Stimulated activated CD4-positive, alpha-beta T cell treated with anti-CD3 and anti-CD28 coated beads, Interleukin-1b, Interleukin-23, amount 100 ng/mL, for 1 hour (primary cell): ENCODE measurements at places on chromosomes 16 and 17.

DNA sequence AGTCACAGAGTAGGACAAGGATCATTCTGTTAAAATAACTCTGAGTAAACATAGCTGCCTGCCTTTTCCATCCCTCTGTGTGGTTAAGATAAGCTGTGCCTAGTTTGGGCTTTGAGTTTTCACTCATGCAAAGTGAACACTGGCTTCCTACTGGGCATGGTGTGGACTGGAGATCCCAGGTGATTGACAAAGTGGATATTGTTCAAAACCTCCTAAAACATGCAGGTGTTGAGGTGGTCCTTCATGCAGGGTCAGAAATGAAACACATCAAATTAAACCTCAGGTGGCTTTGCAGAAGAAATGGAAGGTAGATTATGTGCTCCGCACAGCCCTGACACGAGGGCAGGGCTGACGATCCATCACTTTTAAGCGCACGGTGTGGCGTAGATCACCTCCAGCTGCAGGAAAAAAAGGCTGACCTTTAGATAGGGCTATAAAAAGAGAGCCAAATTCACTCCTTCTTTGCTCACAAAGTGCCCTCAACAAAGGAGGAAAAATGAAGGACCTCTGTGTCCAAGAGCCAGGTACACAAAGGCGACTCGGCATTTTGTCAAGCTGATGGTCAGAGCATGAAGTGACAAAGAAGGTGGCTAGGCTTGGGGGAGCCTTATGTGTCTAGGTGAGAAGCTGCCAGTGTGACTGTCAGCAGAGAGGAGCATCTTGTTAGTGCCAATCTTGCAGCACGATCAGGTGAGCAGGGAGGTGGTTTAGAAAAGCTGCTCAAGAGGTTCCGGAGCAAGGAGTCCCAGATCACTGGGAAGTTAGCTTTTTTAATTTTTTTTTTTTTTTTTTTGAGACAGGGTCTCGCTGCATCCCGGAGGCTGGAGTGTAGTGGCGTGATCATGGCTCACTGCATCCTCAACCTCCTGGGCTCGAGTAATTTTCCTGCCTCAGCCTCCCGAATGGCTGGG, 19.9 kb upstream of the ITPRIPL2 start:
- no peak for DNase-seq

GRCh38 chr17:77695386-77695785, 263.1 kb upstream of the TNRC6C start:
- DNase-seq, result no peak

- no peak for DNase-seq
Measured at GRCh38 chr17:10156599-10156947, 41.8 kb downstream of the GAS7 start.

GRCh38 chr16:20107083-20107482, 33.4 kb upstream of the GPR139 start:
- no peak for DNase-seq

GRCh38 chr17:12429116-12429515, 236.6 kb upstream of the MYOCD start:
- DNase-seq, result no peak

DNA sequence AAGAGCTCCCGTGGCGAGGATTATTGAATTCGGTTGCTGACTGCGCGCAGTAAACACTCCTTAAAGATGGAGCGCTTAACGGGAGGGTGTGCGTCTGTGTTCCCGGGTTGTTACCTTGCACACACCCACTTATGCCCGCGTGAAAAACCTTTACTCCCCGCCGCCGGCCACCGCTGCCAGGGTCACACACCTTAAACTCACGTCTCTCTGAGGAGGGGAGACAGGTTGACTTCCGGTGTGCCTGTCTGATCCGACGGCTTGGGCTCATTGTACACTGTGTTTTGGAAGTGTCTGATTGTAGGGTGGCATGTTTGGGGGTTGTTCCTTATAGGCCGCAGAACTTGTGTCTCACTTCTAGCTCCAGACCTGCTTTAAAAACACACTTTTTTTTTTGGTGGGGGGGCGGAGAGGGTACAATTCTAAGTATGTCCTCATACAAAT, 66.8 kb downstream of the KPNA2 start:
- no peak for DNase-seq

- no peak for DNase-seq
Measured at GRCh38 chr17:27980043-27980442, 62.4 kb upstream of the NLK start.

GRCh38 chr16:22926105-22926751, 112.3 kb downstream of the HS3ST2 start:
- no peak for DNase-seq

DNA sequence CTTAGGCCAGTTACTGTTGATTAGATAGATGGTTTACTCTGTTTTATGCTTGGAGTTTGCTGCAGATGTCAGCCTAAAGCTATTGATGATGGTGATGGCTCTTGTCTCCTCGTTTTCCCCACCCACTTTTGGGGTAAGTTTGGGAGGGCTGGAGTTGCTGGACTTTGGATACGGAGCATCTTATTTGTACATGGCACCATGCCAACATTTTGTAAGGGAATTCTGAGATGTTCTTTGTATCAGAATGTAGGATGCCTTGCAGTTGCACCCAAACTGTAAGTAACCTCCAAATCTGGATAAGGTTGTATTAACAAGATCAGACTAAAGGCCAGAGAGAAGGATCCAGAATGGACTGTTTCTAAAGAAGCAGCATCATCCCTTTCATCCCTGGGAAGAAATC, 551.9 kb upstream of the ZFHX3 start:
- DNase-seq, result no peak

DNA sequence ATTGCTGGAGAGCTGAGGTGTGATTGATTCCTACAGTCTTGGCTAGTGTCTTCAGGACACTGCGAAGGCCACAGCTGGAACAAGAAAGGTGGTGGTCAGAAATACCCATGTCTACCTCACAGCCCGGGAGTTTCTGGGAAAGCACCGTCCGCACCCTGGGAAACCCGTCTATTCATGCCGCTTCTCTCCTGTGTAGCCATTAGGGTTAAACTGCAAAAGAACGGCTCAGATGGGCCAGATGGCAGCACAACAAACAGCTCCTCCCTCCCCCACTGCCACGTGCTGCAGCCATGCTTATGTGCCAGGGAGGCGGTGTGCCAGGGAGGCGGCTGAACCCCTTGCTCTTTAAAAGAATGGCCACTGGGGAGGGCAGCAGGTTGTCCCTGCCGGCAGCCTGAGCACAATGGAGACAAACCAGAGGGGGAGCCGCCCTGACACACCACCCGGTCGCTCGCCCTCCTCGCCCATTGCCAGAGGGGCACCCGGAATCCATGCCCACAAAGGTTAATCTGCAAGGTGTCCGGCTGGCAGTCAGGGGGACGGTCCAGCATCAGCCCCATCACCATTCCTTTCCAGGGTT, 65.2 kb downstream of the CYTH1 start:
- DNase-seq, result no peak

DNA sequence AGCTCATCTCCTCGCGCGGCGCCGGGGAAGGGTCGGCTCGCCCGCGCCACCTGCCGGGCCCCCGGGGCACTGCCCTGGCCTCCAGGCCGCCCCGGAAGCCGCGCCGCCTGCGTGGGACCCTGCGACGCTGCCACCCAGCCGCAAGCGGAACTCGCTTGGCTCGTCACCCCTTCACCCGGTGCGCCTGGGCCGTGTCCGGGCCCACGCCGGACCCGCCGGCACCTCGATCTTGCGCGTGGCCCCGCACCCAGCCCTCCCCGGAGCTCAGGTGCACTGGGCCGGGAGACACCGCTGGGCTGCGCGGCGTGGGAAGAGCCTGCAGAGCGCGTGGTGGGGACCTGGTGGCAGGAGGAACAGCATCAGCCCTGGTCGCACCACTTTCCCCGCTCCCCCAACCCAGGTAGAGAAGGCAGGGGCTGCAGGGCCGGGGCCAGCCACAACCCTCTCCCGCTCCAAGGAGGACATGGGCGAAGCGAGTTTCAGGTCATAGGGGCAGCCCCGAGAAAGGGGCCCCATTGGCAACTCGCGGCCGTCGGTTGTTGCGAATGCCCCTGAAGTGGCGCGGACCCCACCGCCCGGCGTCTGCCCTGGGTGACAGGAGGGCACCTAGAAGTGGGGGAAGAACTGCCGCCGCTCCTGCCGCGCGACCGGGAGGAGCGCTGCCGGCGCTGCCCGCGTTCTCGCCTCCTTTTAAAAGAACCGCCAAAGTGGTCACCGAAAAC, 363 bp upstream of the MIF4GD start:
- DNase-seq, result peak; percentile 75

GRCh38 chr16:58392215-58393137, at the start of gene GINS3:
Gene GINS3 (plus strand): TSS chr16:58392471. CDS start chr16:58392602, 131 bp downstream.
- peak; percentile 64 for DNase-seq

DNA sequence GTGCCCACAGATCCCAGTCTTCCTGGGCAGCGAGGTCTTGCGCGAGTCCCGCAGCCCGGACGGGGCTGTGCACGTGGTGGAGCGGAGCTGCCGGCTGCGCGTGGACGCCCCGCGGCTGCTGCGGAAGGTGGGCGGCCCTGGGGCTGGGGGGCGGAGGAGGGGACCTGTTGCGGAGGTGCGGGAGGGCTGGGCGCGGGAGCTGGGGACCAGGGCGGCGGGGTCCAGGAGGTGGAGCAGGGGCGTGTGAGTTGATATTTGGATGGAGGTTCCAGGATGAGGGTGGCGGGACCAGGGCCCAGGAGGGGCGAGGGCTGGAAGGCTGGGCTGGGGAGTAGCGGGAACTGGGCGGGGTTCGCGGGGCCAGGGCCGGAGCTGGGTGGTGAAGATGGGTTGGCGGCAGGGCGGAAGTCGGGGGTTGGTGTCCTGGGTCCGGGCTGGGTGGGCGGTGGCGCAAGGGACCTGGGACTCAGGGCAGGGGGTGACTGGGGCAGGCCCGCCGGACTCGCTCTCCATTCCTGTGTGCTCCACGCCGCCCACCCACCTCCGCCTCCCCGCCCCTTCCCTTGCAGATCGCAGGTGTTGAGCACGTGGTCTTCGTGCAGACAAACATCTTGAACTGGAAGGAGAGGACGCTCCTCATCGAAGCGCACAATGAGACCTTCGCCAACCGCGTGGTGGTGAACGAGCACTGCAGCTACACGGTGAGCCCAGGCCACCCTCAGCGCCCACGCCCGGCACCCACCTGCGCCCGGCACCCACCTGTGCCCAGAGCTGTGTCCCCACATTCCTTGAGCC, 29.6 kb downstream of the SEC14L5 start:
- DNase-seq, result no peak

DNA sequence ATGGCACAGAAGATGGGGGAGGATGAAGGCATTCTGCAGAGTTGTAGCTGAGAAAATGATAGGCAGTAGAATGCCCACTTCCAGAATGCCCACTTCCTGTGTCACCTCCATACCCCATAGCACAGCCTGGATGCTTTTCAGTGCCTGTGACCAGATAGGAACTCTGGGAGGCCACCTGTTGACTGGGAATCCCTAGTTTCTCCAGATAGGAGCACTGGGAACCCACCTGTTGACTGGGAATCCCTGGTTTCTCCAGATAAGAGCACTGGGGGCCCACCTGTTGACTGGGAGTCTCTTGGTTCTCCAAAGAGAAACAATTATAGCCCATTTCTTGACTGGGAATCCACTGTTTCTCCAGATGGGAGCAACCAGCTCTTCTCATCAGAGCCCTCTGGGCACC, 11.6 kb downstream of the CPHXL start:
- no peak for DNase-seq

DNA sequence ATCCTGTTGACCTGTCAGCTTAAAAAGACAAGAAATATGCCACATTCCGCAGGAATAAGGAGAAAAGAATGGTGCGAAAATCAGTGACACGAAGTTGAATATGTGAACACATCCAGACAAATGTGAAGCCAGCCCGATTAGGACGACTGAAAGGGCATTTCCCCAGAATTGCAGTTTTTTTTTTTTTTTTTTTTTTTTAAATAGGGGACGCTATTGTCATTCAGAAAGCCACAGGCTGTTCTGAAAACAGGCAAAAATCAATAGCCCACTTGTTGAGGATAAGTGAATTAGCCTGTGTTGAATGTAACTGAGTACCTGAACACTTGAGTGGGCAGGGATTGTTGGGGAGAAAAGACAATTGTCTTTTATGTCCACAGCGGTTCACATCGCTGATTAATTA, 507.1 kb downstream of the WWOX start:
- no peak for DNase-seq

DNA sequence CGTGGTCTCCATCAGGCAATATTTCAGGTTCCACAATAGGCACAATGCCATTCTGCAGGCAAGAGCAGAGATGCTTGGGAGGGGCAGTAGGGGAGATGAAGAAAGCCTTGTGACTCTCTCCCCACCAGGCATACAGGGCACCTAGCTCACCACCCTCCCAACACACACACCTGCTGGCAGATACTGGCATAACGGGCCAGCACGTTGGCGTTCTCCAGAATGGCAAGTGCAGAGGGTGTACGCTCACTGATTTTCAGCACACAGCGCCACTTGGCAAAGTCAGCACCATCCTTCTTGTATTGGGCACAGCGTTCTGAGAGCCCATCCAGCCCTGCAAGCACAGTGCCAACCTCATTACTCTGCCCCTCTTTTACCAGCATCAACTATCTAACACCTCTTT, 2.2 kb downstream of the ALDOC start:
- DNase-seq, result no peak

DNA sequence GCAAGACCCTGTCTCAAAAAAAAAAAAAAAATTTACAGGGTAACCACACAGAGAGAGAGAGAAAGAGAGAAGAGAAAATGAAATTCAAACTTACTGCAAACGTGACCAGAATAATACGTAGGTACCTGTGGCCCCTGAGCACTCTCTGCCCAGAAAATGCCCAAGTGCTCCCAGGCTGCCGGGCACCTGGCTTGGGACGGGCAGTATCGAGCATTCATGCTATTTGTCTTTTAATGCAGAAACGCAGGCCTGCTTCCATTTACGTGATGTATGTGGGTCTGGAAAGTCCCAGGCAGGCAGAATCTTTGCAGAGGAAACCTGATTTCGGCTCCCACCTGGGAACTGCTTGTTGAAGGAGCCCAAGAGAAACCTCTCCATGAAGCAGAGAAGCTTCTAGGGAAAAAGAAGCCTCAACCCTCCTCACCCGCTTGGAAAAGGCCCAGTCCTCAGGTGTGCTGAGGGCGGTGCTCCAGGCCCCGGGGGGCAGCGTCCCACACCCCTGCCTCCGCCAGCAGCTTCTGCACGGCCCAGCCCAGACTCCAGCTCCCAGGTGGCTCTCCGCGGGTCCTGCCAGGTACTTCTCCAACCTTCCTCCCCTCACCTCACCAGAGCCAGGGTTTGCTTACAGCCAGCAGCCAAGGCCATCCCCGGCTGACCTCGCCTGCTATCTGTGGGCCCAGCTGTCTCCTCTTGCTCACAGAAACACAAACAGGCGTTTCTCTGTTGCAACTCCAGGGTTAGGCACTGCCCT, 14.0 kb downstream of the RPH3AL start:
- no peak for DNase-seq

DNA sequence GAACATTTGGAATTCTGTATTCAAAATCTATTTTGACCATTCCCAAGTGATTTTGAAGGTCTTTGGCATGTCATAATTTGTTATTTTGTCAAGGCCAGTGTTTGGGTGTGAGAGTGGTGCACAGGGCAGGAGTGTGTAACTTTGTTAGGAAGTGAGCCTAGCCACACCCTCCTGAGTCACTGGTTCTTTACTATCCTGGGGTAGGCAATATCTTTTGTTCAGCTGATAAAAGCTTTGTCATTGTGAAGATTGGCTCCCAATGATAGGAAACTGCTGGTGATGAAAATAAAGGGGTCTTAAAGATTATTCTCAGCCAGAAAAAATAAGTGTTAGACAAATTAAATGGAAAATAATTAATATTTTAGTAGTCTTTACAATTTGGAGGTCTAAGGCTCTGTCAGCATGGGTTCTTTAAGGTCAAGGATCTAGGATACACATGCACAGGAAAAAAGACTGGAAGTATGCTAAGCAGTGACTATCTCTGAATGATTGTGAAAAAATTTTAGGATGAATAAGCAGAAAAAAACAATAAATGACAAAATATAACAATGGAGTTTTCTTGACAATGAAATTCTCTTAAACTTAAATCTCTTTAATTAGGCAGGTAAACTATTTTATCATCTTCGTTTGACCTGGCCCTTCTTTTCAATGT, 5.1 kb downstream of the UBN1 start:
- no peak for DNase-seq

- no peak for DNase-seq
Measured at GRCh38 chr17:77942112-77942988, 16.2 kb upstream of the TNRC6C start.
